GM13977 (cell line): ENCODE measurements at places on chromosomes 3 and 15.

- DNase-seq: no peak
These were observed 9.7 kb upstream of the SLC28A2 start for GRCh38 chr15:45242289-45242688.

DNA sequence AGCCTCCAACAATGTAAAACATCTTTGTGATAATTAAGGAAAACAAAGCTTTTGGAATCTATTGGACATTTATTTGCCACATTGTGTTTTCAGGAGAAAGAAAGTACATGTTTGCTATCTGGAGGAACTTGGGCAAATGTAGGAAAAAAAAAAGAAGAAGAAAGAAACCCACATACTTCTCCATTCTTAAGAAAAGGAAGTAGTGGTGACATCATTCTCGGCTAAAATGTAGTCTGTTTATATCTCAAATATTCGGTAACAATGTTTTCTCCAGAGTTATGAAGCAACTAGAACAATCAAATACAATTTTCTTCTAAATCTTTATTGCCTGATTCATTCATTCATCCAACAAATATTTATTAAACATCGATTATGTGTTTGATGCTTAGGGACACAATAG, 2.3 kb upstream of the TGFBR2 start:
- no peak for DNase-seq

GRCh38 chr15:67138891-67139855, 73.8 kb downstream of the SMAD3 start:
- DNase-seq: no peak

- DNase-seq: peak; percentile 4
These were observed 474.2 kb upstream of the ROBO2 start for GRCh38 chr3:76565496-76566210.

DNA sequence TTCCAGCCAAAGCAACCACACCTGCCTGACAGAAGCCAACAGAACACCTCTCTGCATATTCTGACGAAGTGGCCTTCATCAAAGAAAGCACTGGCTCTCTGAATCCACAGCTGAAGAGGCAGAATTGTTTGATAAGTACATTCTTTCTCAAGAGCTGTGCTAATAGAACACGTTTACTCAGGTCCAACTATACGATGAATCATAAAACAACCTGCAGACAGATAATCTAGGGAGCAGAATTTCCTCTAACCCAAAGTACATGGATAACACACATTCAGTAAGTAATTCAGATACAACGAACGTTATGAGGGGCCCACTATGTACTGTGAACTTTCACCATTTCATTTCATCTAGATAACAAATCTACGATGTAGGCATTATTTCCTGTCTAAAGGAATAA, 25.4 kb downstream of the ALDH1A2 start:
- no peak for DNase-seq

DNA sequence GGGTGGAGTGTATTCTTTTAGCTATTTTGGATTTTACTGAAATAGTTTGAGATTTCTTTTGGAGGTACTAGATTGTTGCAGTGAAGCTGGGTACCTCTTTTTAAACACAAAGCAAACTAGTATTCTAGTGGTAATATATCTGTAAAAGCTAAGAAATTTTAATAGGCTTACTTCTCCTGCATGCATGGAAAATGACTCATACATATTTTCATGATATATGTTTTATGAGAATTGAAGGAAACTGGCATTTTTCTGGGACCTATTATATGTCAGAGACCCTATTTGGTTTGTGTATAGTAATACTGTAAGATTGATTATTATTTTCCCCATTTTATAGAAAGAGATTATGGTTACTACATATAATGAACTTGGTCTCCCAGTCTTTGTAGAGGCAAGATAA, 851.0 kb downstream of the DIPK2A start:
- DNase-seq: no peak

DNA sequence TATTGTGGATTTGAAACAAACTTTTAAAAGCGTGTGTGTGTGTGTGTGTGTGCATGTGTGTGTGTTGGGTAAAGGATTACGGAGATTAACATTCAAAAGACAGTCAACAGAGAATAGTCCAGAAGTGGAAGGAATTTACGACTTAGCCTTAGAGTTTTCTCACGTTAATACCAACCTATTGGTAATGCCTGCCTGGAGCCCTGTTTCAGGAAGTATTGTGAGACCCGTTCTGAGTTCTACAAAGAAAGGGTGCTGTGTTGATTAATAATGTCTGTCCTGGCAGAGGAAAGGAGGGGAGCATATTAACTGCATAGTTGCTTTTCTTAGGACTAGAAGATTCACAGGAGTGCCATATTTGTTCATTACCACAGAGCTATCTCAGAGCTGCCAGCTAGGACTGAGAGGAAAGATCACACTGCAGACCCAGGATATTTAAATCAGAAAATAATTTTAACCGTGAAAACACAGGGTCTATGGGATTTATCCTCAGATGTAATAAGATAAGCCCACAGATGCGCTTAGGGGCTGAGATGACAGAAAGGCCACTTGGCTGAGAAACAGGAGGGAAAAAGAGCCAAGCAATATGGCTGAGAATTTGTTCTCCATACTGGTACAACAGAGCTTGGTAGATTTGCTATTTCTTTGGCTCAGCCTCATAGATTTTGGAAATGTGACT, 40.5 kb upstream of the FRMD4B start:
- DNase-seq: no peak

DNA sequence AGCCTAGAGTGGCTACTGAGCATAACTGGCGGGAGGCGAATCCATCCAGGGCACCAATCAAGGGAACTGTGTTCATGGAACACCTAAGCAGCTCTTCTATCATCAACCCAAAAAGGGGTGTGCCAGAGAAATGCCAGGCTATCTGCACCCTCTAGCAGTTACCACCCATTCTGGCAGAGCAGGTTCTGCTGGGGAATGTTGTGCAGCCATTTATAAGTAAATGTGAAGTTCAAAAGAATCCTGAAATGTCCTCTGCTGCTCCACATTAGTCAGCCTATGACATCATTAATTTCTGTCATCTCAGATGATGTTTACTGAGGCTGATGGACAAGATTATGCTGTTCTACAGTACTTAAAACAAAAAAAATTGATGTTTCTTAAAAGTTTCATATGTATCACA, 7.7 kb downstream of the SKIC8 start:
- no peak for DNase-seq

DNA sequence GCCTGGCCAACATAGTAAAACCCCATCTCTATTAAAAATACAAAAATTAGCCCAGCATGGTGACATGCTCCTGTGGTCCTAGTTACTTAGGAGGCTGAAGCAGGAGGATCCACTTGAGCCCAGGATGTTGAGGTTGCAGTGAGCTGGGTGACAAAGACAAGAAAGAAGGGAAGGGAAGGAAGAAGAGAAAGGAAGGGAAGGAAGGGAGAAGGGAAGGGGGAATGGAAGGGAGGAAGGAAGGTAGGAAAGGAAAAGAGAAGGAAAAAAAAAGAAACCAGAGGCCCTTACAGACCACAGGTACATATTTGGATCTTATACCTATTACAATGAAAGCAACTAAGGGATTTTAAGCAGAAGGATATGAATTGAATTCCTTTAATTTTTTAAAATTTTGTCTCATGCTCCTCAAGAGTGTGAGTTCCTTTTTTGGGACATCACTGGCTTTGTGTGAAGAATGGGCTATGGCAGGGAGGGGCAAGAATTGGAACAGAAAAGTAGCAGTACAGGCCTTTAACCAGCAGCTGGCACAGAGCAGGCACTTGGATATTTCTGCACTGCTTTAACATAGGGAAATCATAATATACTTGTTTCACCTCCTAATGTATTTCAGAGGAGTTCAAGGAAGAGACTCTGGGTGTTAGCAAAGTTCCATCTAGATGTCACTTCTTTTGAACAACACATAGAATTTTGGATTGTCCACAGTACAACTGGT, 7.9 kb downstream of the RAB27A start:
- DNase-seq: no peak

DNA sequence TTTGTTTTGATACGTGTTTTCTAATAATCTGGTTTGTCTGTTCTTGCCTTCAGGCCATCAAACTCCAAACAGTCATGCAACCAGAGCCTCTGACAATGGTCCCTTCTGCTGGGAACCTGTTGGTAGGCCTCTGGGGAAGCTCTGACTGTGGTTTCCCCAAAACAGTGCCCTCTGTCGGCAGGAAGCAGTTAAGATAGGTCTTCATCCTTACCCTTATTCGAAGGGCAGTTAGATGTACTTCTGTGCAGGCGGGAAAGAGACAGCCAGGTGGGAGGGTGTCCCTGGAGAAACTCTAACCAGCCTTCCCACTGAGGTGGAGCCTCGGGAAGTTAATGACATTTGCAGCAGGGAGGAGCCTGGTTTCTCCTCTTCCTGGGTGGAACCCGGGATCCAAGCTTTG, 81.6 kb upstream of the CHMP2B start:
- peak; percentile 6 for DNase-seq

DNA sequence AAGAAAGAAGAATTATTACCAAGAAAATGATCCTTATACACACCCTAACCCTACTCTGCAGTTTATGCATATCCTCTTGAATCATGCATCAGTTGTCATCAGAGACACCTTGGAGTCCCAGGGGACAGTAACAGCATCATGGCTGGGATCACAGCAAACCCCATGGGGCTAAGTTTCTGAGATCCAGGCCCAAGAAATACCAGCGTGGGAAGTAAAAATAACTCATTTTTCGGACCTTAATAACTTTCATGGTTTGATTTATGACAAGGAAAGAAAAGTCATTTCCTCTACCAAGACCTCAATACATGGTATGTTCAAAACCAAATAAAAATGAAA, 38.8 kb upstream of the B3GNT5 start:
- no peak for DNase-seq

GRCh38 chr15:78715434-78715833, 74.4 kb upstream of the CHRNB4 start:
- no peak for DNase-seq

GRCh38 chr3:52450489-52451236, 3.2 kb downstream of the TNNC1 start:
- no peak for DNase-seq

GRCh38 chr3:178022599-178022998, 513.6 kb upstream of the KCNMB2 start:
- DNase-seq: no peak

DNA sequence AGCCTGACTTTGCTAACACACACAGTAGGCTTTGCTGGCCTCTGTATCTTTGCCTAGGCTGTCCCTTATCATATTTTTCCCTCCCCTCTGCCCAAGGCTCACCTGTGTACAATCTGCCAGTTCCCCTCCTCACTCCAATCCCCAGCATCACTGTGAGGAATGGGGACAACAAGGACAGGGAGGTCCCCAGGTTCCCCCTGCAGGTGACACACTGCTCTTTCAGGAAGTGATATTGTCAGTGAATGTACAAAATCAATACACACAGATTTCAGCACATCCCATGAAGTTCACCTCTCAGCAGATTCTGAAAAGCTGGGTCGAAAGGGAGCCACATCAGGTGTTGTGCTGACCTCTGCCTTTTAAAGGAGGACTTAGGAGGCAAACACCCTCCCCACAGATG, 177.5 kb downstream of the RAB11A start:
- DNase-seq: no peak
